Small intestine (tissue), 16 donors: ENCODE measurements at places on chromosomes 11 and 22.

GRCh38 chr11:35662061-35662648, 420 bp upstream of the TRIM44 start:
- no peaks in the 10 kb centered on the region for H3K27me3 ChIP-seq
- peaks cover 4% of the 10 kb centered on the region for H3K4me1 ChIP-seq
- no peak for DNase-seq
- H3K36me3 ChIP-seq, result no peaks in the 10 kb centered on the region
- H3K27ac ChIP-seq, result peak overlapping the region; percentile 77
- peak overlapping the region; percentile 85 for H3K4me3 ChIP-seq

DNA sequence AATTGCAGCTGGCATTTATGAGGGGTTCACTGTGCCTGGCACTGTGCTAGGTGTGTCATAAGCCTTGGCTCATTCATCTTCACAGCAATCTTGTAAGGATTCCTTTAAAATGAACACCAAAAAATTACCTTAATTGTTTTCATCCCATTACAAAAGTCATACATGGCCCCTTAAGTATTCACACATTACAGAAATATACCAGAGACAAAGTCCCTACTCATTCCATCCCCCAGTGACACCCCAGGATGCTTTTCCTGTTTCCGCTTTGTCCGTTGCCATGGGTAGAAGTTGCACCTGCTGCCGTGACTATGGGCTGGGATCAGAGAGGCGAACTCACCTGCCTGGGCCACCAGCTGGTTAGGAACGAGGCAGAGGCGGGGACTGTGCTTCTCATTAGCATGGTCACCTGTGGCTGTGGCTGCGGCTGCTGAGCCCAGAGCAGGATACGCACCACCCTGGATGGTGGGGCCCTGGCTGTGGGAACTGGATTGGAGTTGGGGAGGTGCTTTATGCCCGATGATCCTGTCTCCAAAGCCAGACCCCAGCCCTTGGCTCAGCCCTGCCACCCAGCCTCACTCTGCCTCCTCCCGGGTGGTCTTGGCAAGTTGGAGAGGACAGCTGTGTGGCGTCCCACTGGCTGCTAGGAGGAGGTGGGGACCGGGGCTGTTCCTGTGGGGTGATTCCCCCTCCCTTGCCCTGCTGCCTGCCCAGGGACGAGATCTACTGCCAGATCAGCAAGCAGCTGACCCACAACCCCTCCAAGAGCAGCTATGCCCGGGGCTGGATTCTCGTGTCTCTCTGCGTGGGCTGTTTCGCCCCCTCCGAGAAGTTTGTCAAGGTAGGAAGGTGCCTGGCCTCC, 60.8 kb downstream of the MYO7A start:
- DNase-seq, result peak; percentile 41
- H3K36me3 ChIP-seq, result no peaks in the 10 kb centered on the region
- H3K4me1 ChIP-seq, result peaks cover 40% of the 10 kb centered on the region
- no peaks in the 10 kb centered on the region for H3K27me3 ChIP-seq
- H3K27ac ChIP-seq, result no peak overlapping the region

- no peaks in the 10 kb centered on the region for H3K27me3 ChIP-seq
- H3K4me1 ChIP-seq, result no peaks in the 10 kb centered on the region
- no peak for DNase-seq
- no peak overlapping the region for H3K4me3 ChIP-seq
- H3K27ac ChIP-seq, result no peak overlapping the region
Observed at GRCh38 chr22:42881298-42881697, 24.2 kb upstream of the ARFGAP3 start.

GRCh38 chr11:132134322-132134721, 763.9 kb downstream of the NTM start:
- no peaks in the 10 kb centered on the region for H3K36me3 ChIP-seq
- DNase-seq, result no peak
- H3K4me1 ChIP-seq, result no peaks in the 10 kb centered on the region
- no peak overlapping the region for H3K4me3 ChIP-seq
- no peak overlapping the region for H3K27ac ChIP-seq
- no peaks in the 10 kb centered on the region for H3K27me3 ChIP-seq

DNA sequence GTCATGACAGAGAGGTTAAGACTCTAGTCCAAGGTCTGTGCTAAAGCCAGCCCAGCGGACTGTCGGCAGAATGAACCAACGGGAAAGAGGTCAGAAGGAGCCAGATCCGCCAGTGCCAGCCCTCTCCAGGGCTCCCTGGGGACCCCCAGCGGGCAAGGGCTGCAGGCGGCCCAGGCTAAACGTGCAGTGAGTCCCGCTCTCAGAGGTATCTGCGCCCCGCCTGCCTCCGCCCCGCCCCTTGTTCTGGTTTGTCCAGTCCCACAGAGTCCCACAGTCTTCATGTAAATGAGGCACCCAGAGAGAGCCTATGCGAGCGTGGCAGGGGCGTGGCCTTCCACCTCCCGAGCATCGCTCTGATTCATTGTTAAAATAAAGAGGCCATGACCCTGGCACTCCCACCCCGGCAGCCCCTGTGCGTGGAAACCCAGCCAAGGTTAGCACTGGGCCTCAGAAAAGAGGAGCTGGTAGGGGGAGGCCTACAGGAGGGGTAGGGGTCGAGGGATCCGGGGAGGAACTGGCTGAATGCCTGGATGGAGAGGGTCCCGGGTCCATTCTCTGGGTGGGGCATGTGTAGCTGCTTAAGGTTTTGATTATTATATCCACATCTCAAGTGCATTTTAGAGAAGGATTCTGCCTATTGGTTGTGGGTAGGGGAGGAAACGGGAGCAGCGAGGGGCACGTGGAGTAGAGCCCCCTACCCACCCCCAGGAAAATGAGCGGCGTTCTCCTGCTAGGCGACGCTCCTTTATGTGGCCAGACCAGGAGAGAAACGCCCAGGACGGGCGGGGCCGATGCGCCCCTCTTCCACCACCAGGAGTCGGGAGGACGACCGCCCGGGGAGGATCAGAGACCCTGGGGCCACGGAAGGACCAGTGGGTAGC, at the start of gene TRIOBP:
Gene TRIOBP (plus strand): TSS at position 392 of the 881 bp plus-strand sequence. CDS start 4,318 bp downstream, outside the sequence.
- H3K36me3 ChIP-seq, result peaks cover 5% of the 10 kb centered on the region
- DNase-seq, result peak; percentile 95
- peak within 1 kb of the TSS; percentile 19 for H3K27ac ChIP-seq
- no peaks in the 10 kb centered on the region for H3K27me3 ChIP-seq
- no peak within 1 kb of the TSS for H3K4me3 ChIP-seq
